ENCODE measurements at places on chromosomes 13 and 19.

- no peak for DNase-seq
Observed at GRCh38 chr13:113671066-113672001, 4.3 kb downstream of the GRK1 start.

- DNase-seq = no peak
Observed at GRCh38 chr13:64234255-64234654, 2818.6 kb upstream of the PCDH20 start.

GRCh38 chr13:82791035-82791434 lies 1091.2 kb downstream of the SLITRK1 start:
- no peak for DNase-seq

- no peak for DNase-seq
Observed at GRCh38 chr19:14516746-14517438, 1.3 kb downstream of the DNAJB1 start.

GRCh38 chr13:42466123-42466522 lies 107.8 kb upstream of the TNFSF11 start:
- no peak for DNase-seq

GRCh38 chr13:111462221-111462764 lies 141.9 kb downstream of the TEX29 start:
- no peak for DNase-seq

GRCh38 chr19:52646571-52647217 lies 8.5 kb upstream of the ZNF83 start:
- no peak for DNase-seq

- no peak for DNase-seq
Observed at GRCh38 chr19:46020819-46021125, 2.1 kb downstream of the PGLYRP1 start.

DNA sequence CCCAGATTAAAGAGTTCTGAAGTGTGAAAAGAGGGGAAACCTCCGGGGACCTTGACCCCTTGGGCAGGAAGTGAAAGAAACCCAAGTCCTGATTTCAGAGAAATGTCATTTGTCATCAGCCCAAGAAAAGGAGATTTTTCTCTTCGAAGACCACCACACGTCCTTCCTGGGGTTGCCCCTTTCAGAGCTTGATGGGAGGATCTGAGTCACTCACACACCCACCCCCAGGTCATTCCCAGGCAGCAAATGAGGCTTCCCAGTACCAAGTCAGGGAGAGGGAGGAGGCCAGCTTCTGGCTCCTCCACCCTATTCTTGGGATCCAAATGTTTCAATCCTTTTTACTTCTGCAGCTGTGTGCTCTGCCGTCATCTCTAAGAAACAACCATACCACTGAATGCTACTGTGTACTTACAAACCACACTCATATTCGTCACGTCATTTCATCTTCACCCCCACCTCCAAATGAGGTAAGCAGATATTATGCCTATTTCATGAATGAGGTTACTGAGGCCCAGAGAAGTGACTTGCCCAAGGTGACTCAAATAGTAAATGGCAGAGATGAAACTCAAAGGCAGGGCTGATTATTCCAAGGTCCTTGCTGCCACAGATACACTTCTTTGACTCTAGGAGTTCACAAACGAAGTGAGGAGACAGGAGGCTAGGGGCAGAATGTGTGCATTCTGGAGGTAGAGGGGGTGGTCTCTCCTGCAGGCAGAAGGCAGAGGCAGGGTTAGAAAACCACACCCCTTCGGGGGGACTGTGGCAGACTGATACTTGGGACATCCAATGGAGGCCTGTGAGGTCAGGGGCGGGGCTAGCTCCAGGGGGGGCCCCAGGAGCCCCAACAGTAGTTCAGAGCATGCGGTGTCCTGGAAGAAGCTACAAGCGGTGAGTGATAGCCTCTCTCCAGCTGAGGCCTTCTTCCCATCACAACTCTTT lies 5.0 kb upstream of the KMT2B start:
- DNase-seq = no peak

DNA sequence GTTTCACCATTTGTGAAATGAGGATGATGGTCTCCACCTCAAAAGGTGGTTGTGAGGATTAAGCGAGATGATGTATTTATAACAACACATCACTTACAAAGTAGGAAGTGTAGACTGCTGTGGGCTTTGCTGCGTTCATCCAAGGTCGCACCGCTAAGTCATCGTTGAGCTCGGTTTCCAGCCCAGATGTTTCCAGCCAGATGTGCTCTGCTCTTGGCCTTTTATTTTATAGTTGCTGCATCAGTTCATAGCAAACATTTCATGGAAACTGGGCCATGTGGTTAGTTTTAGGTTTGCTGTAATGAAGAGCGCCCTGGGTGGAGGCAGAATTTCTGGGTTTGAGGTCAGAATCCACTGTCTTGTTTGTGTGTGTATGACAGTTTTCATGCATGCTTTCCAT lies 76.5 kb upstream of the RNF113B start:
- DNase-seq = no peak

GRCh38 chr19:15374105-15374651 lies 5.4 kb downstream of the AKAP8 start:
- no peak for DNase-seq

- no peak for DNase-seq
Observed at GRCh38 chr19:58001895-58002369, 688 bp downstream of the ZNF606 start.

GRCh38 chr13:98289339-98289945 lies 112.4 kb upstream of the RNF113B start:
- no peak for DNase-seq

- no peak for DNase-seq
Observed at GRCh38 chr13:26378116-26378515, 124.2 kb downstream of the CDK8 start.

DNA sequence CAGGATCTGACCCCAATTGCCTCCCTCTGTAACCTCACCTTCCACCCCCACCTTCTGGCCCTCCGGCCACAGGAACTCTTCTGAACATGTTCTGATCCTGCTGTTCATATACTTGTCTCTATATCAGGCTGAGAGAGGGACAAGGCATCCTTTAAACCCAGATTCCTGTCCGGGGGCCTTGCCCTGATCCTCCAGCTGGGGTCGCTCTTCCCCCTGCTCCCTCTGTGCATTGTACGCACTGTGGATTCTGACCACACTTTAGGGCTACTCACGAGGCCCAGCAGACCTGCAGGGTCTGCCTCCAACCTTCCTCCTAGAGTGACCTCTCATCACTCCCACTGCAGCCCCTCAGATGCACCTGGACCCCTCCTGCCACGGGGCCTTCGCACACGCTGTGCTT lies 269.3 kb downstream of the UQCRFS1 start:
- no peak for DNase-seq

DNA sequence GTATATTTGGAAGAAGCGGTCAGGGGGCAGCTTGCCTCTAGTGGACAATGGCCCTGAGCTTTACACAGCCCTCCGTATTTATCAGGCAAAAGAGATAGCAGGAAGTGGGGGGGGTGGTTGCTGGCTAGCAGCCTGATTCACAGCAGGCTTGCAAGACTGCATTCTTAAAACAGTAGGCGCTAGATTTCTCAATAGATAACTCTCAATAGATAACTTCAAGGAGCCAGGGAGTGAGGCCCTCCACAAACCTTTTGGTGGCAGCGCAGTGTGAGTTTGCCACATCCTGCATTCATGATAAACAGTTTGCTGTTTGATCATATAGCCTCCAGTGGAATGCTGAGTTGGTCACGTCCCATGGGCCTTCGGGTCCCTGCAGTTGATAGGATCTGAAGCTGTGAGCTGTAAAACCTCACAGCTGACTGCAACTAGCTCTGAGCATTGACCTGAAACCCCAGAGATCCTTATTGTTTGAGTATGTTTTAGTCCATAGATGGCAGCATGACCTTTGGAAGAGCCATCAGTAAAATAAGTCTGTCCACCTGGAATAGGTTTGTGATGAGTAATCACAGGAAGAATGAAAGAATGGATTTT lies 12.2 kb downstream of the FPR3 start:
- no peak for DNase-seq

- no peak for DNase-seq
Observed at GRCh38 chr19:47106821-47107201, 6.8 kb downstream of the ZC3H4 start.

- DNase-seq = no peak
Observed at GRCh38 chr19:46232029-46232428, 2.5 kb downstream of the IGFL1 start.

GRCh38 chr13:76019421-76020044 lies 383.4 kb downstream of the LMO7 start:
- DNase-seq = no peak

- DNase-seq = no peak
Observed at GRCh38 chr13:105193026-105193425, 1342.4 kb downstream of the EFNB2 start.

DNA sequence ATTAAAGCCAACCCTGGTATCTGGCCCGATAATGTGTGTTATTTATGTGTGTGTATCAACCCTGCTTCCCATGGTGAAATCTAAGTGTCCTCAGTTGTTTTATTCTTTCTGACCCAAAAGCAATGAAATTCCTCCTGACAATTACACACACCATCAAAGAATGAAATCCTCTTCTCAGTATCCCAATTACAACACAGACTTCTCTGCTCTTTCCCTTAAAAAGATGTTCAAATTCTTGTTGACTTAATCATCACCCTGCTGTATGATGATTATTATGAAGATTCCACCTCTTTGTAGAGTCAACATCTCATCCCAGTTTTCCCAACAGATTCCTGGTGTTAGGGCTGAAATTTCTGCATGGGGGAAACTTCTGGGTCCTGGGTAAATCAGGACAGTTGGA lies 8.9 kb upstream of the TRPC4 start:
- no peak for DNase-seq

DNA sequence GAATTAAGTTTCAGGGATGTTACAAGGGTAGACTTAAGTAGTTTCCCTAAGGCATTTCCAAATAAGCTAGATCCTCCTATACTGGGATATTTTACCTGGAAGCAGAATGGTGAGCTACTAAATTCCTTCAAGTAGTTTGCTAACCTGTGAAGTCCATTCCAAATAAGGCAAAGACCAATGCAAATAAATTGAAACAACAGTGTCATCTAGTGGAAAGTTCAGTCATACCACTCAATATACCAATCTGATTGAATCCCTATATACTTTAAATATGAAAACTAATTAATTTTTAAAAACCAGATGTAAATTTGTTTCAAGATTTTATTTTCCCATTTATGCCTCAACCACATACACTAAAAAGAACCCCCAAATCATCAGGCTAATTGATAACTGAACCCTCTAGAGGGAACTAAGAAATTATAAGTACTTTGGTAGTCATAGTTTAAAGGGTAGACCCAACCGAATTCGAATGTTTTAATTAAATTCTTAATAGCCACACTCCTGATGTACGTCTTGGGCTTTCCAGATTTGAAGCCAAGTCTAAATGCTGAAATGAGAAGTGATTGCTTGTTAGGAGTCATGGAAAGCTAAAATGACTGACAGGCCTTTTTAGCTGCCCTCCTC lies 223.7 kb downstream of the TBC1D4 start:
- DNase-seq = no peak

- DNase-seq = no peak
Observed at GRCh38 chr19:51686171-51686570, 7.0 kb upstream of the SPACA6 start.

- no peak for DNase-seq
Observed at GRCh38 chr19:29971002-29971401, 29.0 kb downstream of the URI1 start.

- no peak for DNase-seq
Observed at GRCh38 chr13:24742977-24743376, 21.0 kb upstream of the RNF17 start.

GRCh38 chr19:38537071-38537936 lies 80.4 kb downstream of the MAP4K1 start:
- no peak for DNase-seq
